T-helper 1 cell (primary cell): ENCODE measurements at places on chromosomes 5 and 9.

GRCh38 chr5:21711866-21712758, 1141.0 kb downstream of the CDH12 start:
- DNase-seq = no peak

- DNase-seq = no peak
Measured at GRCh38 chr9:126112135-126112720, 214.4 kb upstream of the MVB12B start.

GRCh38 chr9:21402386-21403251, 6.3 kb upstream of the IFNA8 start:
- DNase-seq = no peak

GRCh38 chr5:2569176-2569575, 182.3 kb downstream of the IRX2 start:
- DNase-seq = no peak

DNA sequence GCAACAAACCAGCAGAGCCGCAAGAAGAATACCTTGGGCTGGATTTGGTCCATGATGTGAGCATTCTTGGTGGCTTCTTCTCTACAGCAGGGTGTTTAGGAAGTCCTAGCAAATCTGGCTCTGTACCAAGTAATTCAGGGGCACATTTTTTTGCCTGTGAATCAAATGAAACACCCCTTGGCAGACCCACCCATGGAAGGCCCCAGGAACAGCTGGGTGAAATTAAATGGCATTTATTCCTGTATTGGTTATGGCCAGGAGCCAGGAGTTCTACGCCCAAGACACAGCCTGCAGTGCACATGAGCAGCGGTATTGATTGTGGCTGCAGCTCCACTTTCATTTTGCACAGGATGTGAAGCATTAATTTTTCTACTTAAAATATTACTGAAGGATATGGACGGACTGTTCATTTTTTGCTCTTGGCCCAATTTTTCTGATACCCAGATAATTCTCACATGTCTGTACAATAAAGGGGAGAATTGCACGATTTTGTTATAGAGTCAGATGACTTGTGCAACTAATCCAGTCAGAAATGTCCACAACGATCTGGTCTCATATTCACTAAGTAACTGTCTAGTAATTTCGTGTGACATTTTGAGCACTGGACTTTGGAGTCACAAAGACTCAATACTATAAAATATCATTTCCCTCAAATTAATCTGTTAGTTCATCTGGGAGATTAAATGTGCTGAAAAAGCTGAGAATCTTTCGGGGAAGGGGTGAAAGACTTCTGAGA, 120.7 kb upstream of the APC start:
- DNase-seq = no peak

DNA sequence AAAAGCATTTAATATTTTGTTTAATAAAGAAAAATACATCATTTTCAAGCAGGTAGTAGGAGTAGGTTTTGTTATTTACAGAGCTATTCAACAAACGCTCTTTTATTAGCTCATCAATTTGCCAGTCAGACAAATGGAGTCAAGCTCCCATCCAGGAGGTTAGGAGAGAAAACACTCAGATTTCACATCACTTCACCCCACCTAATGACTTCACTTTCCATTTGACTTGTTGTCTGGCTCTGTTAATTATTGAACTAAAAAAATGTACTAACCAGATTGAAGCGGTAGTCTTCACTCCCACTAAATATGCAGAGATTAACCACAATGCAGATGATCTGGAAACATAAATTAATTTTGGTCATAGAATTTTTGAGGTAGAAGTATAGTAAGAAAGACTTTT, 193.6 kb upstream of the VCAN start:
- DNase-seq = no peak

DNA sequence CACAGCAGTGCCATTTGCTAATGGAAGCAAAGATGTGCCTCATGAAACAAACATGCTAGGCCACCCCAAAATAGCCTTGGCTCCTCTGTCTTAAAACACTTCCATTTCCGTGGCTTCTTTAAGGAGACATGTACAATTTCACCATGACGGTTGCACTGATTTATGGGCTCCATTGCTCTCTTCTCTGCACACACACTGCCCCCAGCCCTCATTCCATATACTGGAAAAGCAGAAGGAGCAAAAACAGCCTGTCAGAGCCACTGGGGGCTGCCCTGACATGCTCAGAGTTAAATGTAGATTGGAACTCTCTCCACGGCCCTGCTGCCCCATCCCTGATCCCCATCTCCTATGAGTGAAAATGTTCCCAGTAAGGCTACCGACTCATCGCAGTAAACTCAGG, 114.8 kb downstream of the ROR2 start:
- no peak for DNase-seq

GRCh38 chr5:68771221-68771620, 322.6 kb upstream of the SLC30A5 start:
- no peak for DNase-seq

- peak; percentile 32 for DNase-seq
Measured at GRCh38 chr5:157820593-157821252, 38.2 kb downstream of the CLINT1 start.

- DNase-seq = no peak
Measured at GRCh38 chr9:127418037-127418471, 6.1 kb upstream of the ZNF79 start.

GRCh38 chr5:135602882-135603721, 24.3 kb upstream of the CXCL14 start:
- no peak for DNase-seq

DNA sequence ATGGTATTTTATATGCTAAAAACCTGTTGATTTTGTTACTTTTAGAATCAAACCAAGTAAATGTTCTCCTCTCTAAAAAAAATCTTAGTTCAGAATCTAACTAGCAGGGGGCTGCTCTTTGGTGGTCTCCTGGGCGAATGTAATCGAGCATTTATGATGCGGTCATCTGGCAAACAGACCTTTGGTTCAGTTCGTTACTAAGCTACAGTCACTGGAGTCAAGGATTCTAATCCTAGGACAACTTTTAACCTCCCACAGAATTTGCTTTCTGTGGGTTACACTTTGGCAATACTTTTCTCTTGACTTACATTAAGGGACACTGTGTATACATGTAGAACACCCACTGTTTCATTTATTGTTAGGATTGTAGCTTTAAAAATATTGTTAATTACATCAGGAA, 26.3 kb upstream of the FREM1 start:
- no peak for DNase-seq

DNA sequence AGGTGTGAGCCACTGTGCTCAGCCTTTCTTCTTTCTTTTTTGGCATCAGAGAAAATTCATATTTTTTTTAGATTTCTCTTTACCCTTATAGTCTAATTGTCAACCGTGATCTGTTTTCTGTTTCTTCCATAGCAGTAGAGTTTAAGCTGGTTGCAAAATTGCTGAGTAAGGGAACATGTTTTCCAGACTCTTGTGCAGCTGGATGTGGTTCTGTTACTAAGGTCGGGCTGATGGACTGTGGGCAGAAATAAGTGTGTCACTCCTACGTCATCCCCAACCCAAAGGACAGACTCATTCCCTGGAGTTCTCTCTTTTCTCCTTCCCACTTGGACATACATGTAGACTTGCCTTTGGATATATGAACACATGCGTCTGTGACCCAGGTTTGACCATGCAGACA, 64.1 kb upstream of the GOLM1 start:
- DNase-seq = no peak

GRCh38 chr5:134053840-134054338, 49.1 kb upstream of the VDAC1 start:
- no peak for DNase-seq

DNA sequence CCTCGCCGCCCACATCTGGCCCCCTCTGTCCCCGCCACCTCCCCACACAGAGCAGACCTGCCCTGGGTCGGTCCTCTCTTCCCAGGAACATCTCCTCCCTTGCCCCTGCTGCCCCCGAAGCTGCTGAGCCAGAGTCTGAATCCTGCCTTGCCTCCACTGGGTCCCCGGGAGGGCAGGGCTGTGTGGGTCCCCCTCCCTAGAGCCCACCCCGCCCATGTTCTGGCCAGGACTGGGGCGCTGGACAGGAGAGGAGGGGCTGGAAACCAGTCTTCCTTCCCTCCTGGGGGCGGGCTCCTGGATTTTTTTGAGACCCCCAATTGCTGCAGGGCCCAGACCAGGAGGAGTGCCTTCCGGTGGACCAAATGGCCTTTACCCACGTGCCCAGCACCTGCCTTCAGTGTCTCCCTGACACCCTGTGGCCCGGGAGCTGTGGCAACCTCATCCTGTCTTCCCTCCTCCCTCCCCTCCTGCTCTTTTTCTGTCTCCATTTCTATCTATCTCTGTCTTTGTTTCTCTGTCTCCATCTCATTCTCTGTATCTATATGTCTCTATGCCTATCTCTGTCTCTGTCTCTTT, 12.1 kb downstream of the MRPL36 start:
- no peak for DNase-seq

DNA sequence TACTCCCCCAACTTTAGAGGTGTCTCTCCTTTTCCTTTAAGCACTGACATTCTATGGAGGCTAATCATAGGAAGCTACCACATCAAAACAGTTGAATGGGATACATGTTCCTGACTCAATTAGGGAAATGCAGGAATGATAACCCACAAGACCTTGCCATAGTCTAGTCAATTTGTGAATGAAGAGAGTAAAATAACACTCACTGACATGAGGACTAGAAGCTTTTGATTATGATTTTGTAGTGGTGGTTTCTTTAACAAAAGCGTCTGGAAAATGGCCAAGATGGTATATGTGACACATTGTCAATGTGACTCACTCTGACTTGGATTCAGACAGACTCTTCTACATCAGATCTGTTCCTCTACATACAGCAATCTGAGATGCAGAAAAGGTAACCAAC, 13.7 kb upstream of the PRELID2 start:
- no peak for DNase-seq

DNA sequence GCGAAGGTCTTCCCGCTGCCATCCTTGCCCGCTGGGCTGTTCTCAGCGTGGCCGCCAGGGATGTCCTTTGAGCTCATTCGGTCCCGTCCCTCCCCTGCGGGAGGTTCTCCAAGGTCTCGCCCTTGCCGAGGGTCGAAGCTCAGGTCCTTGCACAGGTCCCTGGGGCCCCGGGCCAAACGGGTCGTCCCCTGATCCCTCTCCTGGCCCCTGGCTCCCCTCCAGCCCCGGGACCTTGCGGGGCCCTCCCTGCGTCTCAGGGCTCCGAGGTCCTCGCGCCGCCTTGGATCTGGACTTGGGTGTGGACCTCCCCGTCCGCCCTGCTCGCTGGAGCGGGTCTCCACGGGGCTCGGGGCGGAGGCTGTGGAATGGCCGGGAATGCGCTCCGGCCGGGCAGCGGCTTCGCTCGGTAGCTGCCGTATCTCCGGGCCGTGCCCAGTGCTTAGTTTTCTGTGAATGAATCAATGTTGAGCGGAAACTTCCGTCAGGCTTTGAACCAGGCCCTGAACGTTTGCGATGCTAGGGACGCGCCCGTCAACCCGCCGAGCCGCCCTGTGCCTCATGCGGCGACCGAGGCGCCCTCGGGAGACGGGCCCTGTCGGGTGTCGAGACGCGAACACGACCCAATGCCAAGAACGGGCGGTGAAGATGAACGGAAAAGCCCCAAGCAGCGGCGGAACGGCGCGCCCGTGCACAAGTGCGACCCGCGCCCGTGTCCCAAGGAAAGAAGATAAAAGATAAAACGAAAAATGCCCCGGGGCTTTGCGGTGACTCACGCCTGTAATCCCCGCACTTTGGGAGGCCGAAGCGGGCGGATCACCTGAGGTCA, 780 bp downstream of the RNU6ATAC start:
- peak; percentile 61 for DNase-seq

DNA sequence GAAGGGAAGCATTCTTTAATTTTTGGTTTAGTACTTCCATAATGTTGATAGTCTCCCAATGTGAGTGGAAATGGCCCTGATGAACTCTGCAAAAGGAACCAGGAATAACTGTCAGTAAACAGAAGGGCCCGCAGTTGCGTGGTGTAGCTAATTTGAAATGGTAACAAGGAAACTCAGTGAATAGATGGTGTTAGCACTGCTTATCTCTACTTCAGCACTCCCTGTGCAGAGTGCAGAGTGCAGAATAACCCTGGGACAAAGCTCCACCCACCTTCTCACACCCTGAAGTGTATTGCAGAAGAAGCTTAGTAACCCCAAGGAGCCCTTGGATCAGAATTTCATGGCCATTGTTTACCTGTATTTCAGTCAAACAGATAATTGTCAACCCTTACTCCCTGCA, 158.9 kb downstream of the PCSK5 start:
- no peak for DNase-seq

GRCh38 chr5:172347496-172348052, 64.0 kb upstream of the UBTD2 start:
- DNase-seq = no peak

DNA sequence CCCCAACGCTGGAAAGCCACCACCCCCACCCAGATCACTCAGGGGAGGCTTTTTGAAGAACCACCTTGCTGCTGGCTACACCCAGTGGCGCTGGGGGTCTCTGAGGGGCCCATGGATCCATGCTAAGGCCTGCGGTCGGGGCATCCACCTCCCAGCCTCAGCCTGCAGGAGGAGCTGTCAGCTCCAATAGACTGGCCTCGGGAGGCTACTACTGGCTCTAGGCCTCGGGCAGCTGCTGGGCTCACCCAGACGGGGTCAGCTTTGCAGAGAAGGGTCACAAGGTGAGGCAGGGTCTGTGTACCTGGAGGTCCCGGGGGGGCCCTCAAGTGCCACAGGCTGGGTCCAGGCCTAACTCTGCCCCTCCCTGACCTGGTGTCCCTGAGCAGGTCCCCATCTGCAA, 193.7 kb downstream of the OLFM1 start:
- no peak for DNase-seq

DNA sequence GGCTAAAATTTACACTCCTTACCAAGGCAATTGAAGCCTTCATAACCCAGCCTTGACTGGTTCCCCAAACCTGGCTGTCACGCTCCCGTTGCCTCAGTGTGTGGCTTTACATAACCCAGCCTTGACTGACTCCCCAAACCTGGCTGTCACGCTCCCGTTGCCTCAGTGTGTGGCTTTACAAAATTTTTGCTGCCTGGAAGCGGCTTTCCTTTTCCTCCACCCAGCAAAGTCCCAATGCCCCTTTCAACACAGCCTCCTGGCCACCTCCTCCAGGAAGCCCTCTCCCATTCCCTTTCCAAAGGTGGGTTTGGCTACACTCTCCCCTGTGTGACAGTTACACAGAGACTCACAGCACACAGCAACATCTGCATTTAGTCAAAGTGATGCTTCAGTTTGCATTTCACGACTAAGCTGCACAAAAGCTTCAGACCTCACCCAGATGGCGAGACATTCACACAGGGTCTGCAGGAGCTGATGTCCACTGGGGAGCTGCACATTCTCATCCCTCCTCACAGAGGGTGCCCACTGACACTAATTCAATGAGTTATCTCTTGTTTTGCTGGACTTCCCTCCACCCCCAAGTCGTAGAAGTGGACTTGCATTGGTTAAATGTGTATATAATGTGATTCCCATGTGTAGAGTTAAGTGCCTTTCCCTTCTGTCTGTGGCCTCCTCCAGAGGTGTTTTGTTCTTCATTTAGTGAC, 156.6 kb upstream of the PHYKPL start:
- DNase-seq = no peak
